ENCODE measurements at places on chromosomes 5 and 9.

DNA sequence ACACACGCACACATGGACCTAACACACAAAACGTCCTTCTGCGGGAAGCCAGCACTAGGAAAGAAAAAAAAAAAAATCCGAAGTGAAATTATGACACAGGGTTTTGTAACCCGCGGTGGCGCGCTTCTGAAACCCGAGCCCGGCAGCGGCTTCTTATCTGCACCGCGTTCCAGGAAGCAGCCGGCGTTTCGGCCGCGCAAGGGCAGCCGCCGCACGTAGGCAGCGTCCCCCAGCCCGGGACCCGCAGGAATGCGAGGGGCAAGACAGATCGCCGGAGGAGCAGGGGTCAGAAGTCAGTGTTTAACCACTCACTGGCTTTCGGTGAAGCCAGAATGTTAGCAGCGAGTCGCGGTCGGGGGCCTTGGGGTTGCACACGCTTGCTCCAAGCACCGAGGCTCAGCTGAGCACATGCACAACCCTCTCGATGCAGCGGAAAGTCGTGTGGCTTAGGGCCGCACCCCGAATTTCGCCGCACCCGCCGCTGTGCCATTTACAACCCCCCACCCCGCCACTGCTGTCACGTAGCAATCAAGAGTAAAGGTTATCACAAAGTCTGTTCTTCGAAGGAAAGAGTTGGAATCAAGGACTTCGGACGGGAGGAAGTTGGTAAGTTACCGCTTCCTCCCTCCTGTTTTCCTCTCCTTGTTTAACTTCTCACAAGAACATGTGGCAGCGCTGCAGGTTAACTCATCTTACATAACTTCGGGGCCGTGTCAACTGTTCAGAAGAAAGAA lies 167.9 kb downstream of the AUH start:
- DNase-seq = peak; percentile 57

DNA sequence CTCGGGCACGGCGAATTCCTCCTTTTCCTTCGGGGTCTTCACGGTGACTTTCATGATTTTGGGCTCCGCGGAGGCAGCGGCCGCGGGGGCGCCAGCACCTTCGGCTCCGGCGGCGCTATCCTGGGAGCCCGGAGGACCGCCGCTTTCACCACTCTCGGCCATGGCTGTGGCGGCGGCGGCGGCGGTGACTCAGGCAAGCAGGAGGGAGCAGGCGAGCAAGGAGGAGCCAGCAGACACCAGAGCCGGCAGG lies 315 bp downstream of the UBQLN1 start:
- DNase-seq = no peak

- no peak for DNase-seq
Measured at GRCh38 chr9:129505270-129505902, 115.5 kb downstream of the C9orf50 start.

GRCh38 chr9:38227061-38227540 lies 158.1 kb upstream of the SHB start:
- DNase-seq = no peak

DNA sequence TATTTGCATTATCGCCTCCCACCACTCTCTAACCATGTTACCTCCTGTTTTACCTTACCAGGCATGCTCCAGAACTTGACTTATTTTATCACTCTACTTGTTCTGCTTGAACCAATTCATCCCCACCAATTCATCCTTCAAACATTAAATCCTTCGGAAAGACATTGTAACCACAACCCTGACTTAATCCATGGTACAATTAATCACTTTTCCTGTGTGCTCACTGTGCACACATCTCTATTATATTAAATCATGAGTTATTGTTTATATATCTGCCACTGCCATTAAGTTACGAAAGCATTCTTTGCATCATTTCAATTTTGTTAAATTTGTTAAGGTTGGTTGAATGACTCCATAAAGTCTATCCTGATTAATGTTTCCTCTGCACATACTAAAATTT lies 7.4 kb upstream of the C5orf46 start:
- DNase-seq = no peak

DNA sequence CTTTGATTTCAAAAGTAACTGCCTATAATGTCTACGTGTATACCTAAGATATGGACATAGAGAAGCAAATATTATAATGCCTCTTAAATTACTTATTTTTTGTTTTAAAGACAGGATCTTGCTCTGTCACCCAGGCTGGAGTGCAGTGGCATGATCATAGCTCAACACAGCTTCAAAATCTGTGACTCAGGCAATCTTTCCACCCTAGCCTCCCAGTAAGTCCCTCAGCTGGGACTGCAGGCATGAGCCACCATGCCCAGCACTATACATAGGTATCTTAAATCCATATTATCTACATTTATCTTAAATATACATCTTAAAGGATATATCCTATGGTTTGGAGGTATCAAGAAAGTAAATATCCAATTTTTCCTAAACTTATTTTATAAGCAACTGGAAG lies 261.2 kb downstream of the ARL15 start:
- DNase-seq = no peak

DNA sequence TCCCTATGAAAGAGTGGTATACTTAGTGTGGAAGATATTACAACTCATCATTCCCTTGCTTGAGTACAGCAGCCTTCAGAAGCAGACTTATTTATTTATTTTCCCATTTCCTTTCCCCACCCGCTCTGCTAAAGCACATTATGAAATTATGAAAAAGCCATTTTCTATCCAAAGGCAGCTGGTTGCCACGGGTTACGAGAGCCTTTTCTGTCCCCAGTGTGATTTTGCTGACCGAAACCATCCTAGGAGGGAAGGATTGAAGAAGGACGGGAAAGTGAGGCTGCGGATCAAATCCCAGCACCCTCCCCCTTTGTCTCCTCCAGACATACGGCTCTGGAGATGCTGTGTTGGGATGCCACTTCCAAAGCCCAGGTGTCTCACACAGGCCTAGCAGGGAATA lies 246.9 kb downstream of the TLR4 start:
- no peak for DNase-seq

DNA sequence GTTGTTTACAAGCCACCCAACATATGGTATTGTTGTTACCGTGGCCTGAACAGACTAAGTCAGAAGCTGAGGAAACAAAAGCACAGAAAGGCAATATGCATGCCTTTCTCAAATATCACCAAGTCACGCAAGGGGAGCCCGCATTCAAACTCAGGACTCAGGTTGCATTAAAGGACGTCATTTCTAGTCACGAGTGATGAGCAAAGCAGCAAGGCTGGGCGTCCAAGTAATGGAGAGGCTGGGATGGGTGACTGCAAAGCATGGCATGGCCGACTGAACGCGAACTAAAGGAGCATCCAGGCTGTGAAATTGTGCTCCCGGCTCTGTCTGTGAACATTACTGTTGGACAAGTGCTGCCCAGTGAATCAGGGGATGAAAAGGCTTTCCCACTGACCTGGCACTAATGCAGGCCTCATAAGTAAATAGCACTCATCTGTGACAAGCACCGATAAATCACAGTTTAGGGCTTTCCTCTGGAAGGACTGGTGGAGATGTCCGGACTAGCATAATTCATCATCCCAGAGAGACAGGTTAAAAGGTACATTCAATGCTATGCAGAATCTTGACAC lies 202.8 kb downstream of the SPOCK1 start:
- DNase-seq = no peak

GRCh38 chr5:33712664-33713063 lies 179.1 kb downstream of the ADAMTS12 start:
- no peak for DNase-seq

GRCh38 chr5:122297587-122298298 lies 14.3 kb upstream of the SNCAIP start:
- DNase-seq = no peak

DNA sequence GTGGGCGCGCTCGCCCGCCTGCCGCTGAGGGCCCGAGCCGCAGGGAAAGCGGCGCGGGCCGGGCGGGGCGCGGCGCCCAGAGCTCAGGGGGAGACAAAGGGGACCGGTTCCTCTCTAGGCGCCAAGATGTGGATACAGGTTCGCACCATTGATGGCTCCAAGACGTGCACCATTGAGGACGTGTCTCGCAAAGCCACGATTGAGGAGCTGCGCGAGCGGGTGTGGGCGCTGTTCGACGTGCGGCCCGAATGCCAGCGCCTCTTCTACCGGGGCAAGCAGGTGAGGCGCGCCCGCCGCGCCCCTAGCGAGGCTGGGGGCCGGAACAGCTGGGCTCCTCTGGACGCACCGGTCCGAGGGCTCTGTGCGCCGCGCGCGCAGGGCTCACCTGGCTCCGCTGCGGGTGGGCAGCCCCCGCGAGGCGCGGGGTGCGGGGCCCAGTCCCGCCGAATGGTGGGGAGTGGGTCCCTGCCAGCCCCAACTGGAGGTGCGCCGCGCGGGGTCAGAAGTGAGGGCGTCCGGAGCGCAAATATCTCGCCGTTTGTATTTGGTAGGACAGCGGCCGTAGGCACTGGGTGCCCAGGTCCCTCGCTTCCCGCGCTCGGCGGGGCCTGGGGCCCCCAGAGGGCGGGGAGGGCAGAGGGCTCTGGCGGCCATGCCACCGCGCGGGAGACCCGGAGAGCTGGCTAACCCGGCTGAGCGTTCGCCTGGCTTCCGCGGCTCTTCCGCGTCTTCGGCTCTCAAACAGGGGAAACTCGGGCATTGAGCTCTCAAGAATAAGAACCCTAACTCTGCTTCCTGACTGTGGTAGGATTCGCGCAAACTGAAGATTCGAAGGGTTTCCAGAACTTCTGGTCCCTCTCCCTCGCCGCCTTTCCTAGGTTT lies 607 bp downstream of the UHRF2 start:
- peak; percentile 2 for DNase-seq

DNA sequence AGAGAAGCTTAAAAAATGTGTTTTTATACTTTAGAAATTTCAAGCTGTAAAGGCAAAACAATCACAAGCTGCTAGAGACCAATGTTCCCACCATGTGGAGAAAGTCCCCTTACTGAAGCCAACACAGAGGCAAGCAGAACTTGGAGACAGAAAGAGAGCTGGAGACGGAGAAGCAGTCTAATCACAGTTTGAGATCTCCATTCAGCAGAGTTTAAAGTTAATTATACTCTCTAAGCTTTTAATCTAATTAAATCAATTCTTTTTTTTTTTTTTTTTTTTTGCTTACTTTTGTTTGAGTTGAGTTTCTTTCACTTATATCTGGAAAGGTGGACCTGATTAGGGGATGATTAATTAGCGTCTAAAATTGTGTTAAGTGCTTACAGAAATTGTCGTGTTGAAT lies 1534.3 kb downstream of the MAT2B start:
- DNase-seq = no peak

- peak; percentile 85 for DNase-seq
Measured at GRCh38 chr5:90558344-90559192, at the start of gene ADGRV1. Gene ADGRV1, plus strand, starts transcription at chr5:90558797. Its CDS starts 99 bp downstream, at chr5:90558896.

GRCh38 chr9:94697972-94698581 lies 28.4 kb upstream of the AOPEP start:
- DNase-seq = no peak

- DNase-seq = no peak
Measured at GRCh38 chr5:68343421-68343826, 127.9 kb downstream of the PIK3R1 start.

DNA sequence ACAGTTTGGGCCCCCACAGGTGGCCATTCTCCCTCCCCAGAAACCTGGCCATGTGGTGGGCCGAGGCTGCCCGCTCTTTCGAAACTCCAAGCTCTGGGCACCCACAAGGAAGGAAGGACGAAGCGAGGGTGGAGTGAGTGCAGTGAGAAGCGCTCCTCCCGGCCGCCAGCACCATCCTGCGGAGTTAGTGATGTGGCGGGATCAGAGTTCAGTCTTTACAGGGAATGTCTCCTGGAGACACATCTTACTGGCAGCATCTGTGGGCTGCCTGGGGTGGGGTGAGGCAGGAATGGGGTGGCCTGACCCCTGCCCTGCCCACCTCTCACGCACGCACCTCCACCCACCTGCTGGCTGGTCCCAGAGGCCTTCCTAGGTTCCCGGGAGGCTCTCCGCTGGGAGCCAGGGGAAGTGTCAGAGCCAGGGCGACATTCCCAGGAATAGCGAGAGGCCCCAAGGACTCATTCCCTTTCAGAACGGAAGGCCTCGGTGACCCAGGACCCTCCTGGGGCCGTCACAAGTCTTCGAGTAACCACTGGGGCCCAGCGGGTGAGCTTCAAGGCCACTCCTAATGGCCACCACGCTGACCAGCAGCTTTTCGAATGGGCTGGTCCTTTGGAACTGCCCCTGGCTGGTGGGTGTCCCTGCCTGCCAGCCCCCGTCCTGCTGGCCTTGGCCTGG lies 5.5 kb upstream of the RNU6ATAC start:
- no peak for DNase-seq

DNA sequence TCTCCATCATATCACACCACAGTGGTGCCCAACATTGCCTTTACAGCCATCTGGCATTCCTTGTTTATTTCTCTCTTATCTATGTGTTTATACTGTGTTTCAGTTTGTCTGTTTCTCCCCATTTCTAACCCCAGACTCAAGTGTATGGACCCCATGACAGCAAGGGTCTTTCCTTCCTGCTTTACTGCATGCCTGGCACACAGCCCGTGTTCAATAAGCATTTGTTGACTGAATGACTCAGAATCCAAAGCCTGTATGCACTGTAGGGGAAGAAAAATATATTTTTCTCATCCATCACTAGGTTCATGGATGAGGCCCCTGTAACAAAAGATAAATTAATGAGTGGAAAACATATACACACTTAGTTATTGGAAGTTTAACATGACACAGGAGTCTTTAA lies 190.8 kb upstream of the SEMA6A start:
- DNase-seq = no peak

DNA sequence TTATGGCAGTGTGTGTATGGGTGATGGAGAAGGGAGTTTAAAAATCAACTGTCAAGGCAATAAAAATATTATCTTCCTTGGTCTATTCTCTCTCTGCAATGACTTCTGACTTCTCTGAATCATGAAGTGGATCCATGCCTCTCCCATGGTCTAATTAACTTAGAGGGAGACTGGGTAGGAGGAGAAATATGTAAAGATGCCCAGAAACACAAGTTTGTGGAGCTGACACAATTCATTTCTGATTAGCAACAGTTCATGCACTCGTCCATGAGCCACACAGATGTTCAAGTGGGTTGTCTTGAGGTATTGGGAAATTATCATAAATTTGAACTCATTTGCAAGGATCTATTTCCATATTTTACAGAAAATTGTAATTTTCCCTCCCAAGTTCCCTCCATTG lies 38.1 kb downstream of the INSYN2B start:
- DNase-seq = no peak

- DNase-seq = no peak
Measured at GRCh38 chr5:119063579-119064379, 7.1 kb upstream of the DMXL1 start.

GRCh38 chr5:61114441-61114840 lies 47.8 kb downstream of the SMIM15 start:
- no peak for DNase-seq

DNA sequence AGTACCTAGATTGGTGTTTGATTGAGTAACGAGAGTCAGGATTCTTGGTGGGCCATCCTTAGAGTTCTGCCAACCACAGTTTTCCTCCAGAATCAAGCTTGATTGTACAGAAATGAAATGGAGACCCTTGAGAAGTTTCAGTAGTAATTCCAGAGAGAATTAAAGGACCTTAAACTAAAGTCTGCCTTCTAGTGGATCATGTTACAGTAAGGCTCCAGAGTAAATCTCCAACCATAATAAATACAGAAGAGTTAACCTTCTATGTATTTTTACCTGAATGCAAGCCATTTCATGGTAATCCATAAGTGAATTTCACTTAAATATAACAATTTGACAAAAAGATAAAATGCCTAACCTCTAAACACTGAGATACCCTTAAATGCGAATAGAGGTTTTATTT lies 53.0 kb upstream of the CNTLN start:
- no peak for DNase-seq
